ENCODE measurements at places on chromosomes 16 and 17.
A peak's percentile ranks its signal among the peaks of the same experiment; 100 is the strongest.

DNA sequence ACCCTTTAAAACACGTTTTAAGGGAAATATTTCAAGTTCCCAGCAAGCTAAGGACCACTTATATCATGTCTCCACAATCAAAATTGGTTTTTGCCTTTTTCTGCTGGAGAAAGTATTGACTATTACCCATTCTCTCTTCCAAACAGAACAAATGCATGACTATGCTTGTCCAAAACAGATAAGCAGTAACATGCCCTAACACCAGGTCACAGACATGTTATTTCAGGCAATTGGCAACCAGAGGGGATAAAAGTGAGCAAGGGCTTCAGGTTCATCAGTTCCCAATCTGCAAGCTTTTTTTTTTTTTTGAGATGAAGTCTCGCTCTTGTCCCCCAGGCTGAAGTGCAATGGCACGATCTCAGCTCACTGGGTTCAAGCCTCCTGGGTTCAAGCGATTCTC lies 15.0 kb downstream of the SKA2 start:
- DNase-seq = no peak

GRCh38 chr17:79159471-79159870 lies 84.8 kb downstream of the ENGASE start:
- DNase-seq = no peak

GRCh38 chr17:80803451-80804428 lies 187.9 kb upstream of the CHMP6 start:
- no peak for DNase-seq

DNA sequence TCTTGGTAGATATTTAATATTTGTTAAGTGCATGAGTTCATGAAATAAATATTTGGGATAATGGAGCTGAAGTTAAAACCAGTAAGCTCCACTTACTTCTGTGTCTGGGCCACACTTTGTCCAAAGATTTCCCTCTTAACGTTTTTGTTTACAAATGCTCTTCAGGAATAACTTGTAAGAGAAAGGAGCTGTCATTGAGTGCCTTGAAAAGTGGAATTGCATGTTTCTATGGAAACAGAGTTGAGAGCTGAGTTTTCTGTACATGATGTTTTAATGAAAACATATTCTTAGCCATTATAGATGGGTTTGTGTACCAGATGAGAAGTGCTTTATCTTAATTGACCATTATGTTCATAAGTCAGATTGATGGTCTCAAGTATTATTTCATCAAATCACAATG lies 1045.4 kb upstream of the EEF2KMT start:
- DNase-seq = no peak

DNA sequence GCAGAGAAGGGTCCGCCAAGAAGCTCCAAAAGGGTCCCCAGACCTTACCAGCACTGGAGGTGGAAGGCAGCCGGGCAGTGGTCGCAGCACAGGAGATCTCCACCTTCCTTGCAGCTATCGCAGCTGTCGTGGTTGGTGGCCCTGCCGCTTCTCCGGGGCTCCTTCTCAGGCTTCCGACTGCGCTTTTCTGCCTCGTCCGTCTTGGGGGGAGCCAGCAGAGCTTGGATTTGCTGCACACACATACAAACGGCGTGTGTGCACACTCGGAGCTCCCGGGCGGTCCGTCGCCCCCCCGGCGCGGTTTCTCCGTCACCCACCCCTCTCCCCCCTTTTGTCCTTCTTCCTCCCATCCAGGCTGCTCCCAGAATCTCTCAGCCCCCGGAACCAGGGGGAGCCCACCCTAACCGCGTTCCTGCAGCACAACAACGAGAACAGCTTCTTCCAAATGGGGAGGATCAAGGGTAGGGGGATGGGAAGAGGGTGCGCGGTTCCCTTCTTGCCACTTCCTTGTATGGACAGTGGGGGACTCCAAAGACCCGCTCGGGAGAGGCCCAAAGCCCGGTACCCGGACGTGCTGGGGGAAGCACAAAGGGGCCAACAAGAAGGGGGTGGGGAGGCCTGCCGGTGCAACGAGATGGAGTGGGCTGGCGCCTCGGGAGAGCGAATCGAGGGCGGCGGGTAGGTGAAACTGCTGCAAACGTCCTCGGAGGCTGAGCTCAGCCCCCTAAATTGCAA lies 1.1 kb downstream of the PHF12 start:
- peak; percentile 52 for DNase-seq

DNA sequence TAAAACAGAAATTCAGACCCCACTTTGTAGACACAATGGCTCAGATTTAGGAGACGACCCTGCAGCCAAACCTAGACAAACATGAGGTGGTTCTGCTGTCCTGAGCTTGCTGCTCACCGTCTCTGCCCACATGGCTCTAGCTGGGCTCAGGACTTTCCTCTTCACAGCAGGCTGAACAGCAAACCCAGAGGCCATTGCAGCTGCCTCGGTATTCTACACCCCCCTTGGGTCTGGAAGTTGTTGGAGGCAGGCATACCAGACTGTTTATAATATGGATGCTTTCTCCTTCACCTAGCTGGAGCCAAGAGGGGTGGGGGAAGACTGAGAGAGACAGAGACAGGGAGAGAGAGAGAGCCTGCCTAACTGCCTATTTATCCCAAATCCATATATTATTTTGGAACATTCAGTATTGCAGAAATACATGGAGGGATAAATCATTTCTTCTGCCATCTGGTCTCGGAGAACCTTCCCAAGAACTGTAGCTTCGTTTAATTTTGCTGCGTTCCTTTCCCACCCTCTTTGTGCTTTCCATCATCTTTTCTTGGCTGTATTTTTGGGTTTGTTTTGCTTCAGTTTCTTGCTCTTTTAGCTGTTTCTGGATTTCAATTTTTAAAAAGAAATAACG lies 628.2 kb upstream of the RBFOX1 start:
- no peak for DNase-seq

- DNase-seq = no peak
Measured at GRCh38 chr16:8955828-8956227, 7.9 kb downstream of the USP7 start.

DNA sequence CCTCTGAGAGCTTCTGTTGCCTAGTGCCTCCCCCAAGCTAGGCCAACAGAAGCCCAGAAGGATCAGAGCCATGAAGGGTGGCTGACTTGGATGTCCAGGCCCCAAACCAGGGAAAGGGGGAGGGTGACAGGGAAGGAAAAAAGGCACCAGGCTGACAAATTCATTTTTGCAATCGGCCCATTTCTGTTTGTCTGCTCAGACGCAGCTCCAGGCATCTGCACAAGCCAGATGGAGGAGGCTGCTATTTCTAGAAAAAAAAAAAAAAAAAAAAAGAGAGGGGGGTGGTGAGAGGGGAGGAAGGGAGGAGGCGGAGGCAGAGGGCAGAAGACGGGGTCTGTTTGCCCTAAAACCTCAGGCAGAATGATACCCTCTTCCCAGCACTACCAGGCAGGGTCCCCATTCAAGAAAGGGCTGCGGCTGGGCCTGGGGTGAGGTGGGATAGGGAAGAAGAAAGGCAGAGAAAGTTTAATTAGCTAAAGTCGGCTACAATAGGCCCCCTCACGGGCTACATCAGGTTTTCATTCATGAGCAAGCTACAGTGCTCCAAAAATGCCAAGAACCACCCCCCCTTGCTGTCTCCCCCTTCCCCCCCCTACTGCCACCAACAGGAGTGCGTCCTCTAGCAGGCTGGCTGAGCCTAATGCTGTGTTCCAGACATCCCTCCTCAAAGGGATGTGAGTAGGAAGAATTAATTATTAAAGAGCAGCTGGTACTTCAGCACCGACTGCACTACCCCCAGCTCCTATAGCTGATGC lies 2.4 kb downstream of the HDAC5 start:
- DNase-seq = no peak

Data from HCEC 1CT (cell line).